Central memory CD4-positive, alpha-beta T cell (primary cell): ENCODE measurements at places on chromosomes 4 and X.

DNA sequence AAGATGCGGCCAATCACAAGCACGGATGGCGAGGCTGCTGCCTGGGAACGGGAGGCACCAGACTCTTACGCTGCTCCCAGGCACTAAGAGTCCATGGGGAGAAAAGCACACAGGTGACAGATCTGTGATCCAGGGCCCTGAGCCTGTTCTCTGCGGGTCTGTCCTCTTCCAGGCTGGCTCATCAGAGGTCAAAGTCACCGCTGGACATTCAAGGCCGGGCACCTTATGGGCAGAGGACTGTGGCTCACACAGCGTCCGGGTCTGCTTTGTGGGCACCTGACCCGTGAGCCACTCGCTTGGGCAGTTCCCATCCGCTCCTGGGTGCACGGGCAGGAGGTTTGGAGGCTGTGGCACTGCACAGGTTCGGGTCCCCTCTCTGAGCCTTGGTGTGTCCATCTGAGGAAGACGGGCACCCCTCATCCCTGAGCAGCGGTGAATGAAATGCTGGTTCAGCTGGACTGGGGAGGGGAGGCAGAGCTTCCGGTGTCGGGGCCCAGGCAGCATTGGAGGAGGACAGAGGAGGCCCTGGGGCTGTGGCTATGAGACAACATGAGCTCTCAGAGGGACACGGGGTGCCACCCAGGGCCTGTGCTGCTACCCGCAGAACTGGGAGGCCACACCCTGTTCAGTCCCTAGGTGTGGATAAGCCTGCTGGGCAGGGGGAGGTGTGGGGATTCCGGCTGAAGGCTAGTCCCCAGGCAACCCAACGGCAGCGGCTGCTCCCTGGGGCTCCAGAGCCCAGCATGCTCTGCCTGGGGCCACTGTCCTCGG lies 61.2 kb upstream of the AFAP1 start:
- no peak for DNase-seq

- no peak for DNase-seq
Measured at GRCh38 chr4:23232987-23233386, 540.2 kb downstream of the GBA3 start.

- DNase-seq, result no peak
Measured at GRCh38 chrX:7062903-7063302, 84.6 kb upstream of the STS start.

DNA sequence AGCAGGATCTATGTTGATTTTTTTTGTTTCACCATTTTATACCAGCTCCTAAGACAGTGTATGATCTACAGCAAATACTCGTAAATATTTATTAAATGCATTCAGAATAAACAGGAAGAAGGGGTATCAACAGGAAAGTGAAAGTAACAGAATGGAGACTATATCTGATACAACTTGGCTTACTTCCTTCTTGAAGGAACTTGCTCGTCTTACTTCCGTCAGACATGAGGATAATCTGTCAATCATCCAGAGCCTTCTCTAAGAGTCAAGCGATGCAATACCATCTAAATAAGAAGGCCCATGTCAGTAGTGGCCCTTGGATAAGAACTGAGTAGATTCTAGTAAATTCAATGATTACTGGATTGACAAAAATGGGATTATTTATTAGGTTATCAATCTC lies 84.2 kb downstream of the CAMK2D start:
- DNase-seq, result peak; percentile 25

DNA sequence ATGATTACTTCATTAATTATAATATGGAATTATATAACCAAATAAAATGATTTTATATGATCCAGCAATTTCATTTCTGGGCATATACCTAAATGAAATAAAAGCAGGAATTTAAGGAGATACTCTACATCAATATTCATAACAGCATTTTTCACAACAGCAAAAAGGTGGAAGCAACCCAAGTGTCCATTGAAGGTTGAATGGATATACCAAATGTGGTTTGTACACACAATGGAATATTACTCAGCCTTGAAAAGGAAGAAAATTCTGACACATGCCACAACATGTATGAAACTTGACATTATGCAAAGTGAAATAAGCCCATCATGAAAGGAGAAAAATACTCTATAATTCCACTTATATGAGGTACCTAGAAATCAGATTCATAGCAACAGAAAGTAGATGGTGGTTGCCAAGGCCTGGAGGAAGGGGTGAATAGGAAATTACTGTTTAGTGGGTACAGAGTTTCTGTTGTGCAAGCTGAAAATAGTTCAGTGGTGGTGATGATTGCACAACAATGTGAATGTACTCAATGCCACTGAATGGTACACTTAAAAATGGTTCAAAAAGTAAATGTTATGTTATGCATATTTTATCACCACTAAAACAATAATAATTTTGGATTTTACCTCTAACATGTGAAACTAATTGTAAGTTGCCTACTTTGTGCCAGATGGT lies 471.5 kb downstream of the SPRY1 start:
- no peak for DNase-seq

- no peak for DNase-seq
Measured at GRCh38 chrX:55524487-55524886, 34.8 kb upstream of the USP51 start.

DNA sequence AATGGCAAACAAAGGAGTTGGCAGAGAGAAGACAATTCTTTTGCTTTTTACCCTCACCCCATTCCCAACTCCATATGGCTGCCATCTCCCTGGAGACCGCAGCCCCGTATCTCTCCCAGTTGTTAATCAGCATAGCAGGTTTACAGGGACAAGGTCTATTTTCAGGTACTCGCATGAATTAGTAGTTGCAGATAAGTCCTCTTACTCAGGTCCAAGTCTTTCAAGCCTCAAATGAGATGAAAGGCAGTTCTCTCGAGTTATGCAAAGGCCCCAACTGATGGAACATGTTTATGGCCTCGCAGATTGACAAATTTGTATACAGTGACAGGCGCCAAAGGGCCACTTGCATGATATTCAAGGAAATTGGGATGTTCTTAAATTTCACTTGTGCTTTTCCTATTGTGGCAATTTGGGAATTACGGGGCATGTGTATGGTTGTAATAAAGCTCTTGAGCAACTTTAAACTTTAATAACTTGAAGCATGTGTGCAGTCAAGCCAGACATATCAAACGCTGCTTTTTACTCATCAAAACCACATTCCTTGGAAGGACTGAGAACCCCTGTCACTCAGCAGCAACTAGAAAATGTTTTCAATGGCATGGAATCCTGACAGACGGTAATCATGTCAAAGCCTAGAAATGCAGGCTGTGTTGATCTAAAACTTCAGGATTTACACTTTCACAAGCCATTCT lies 45.1 kb downstream of the KDR start:
- DNase-seq, result no peak

DNA sequence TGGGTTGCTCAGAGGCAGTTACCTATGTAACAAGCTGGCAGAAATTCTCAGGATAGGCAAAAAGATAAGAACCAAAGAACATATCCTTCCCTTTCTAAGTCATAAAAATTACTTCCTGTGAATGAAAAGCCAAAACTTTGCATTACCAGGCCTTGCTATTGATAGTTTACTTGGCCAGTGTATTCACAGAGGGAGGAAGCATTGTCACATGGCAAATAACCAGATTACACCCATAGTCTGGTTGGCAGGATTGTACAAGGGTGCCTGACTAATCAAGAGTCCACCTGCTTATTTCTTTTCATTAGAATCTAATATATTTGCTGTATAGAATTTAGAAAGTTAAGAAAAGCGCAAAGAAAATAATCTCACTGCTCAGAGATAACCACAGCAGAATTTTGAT lies 14.1 kb downstream of the XIAP start:
- no peak for DNase-seq

- peak; percentile 46 for DNase-seq
Measured at GRCh38 chrX:108025954-108026600, 18.8 kb upstream of the VSIG1 start.

- DNase-seq, result no peak
Measured at GRCh38 chr4:73692254-73692653, 48.1 kb upstream of the CXCL8 start.

GRCh38 chr4:147780137-147780777 lies 48.4 kb downstream of the ARHGAP10 start:
- DNase-seq, result no peak

GRCh38 chr4:169279108-169279507 lies 8.4 kb upstream of the SH3RF1 start:
- DNase-seq, result no peak

DNA sequence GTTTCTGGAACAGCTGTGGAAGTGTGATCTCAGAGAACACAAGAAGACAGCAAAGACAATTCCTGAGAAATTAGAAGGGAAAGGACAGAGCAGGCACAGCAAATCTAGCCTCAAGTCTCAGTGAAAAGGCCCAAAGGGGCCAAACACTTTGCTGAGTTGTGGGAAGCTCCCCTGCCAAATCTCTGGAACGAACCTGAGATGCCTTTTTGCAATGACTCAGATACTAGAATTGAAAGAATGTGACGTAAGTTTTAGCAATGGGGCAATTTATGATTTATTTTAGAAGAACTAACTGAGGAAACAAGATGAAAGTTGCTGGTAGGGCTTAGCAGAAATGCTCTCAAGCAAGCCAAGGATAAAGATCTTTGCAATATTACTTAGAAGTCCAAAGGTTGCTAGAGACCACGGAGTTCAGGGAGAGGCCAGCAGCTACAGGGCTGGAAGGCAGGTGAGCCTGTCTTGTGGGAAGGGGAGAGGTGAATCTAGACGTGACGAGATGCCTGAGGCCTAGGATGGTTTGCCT lies 92.8 kb downstream of the AMELX start:
- DNase-seq, result no peak

DNA sequence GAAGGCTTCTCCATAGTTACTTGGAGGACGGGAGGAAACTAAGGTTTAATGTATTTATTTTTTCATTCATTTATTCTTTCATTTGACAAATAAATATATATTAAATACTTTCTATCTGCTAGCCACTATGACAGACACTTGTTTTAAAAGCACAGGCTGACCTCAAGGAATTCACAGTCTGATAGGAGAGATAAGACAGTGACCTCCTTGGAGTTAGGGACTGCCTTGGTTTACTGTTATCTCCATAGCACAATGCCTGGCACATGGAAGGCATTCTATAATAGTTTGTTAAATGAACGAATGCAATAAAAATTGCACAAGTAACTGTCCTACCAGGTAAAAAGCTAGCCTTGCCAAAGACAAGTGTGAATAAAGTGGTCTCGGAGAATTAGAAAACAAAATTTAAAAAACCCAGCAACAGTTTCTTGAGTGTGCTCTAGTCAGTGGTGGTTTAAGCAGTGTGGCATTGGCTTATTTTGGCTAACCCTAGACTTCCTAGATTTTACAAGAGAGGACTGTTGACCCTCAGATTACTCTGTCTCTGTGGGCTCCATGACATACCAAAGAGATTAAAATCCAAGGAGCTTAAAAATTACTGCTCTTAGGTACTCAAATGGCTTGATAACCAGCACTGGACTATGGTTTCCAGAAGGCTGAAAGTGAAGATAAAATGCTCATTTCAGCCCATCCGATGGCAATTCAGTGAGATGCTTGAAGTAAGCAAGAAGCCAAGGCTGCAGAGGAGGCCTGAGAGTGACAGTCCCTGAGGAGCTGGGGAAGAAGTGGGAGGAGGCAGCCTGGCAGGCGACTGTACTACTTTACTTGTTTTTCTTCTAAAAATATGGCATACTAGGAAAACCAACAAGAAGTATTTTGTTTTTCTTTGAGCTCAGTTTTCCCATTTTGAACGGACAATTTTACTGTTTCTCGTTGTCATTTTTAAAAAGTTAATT lies 9.6 kb downstream of the AFP start:
- no peak for DNase-seq

DNA sequence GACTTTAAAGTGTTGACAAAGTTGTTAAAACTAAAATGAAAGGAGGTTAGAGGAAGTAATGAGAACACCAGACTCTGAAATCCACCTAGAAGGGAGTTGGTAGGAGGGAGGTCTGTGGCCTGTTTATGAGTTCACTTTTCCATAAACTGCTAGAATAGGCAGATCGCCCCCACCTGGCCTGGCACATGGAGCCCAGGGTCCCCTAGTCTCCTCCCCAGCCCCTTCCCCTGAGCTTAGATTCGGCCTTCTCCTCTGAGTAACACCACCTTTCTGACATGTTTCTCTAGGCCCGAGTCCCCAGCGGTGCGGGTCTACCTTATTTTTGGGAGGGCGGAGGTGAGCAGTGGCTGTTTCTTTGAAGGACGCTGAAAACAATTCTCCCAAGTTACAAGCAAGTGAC lies 54.5 kb upstream of the FAT1 start:
- no peak for DNase-seq

DNA sequence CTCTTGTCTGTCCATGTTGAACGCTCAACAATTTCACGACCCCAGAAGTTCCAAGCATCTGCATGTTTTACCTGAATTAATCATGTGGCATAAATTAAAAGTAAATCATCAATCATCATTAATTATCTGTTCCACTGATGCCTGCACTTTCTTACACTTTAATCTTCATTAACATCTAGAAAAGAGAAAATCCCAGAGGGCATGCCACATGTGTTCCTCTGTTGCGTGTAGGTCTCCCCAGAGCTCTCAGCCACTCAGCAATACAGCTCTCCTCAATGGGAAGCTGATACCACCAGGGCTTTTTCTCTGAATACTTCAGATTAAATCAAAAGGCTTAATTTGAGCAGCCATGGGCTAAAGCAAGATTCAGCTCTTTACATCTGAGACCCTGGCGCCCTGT lies 722.4 kb upstream of the TENM3 start:
- DNase-seq, result no peak

DNA sequence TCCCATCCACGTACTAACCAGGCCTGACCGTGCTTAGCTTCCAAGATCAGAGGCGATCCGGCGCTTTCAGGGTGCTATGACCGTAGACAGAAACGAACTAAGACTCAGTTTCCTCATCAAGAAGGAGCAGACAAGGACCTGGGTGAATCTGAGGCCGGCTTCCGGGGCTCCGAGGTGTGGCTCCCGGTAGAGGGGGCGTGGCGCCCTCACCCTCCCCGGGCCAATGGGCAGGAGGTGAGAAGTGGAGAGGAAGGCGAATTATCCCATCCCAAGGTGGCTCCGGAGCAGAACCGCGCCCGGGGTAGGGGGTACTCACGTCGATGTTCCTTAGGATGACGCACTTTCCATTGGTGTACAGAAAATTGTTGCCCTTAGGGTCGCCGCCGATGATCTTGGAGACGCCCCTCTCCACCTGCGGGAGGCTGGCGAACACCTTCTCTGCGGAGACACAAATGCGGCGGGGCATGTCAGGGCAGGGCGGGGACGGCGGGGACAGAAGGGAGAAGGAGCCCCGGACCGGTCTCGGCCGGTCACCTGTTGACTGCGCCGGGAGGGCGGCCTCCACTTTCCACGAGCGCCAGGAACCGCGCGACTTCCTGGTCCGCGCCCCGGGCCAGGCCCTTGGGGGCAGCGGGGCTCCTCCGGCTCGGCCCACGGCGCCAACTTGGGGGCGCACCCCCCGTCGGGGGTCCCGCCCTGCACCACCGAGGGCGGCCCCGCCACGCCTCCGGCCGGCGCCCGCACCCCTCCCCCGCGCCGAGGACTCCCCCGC lies 616 bp downstream of the WDR1 start:
- peak; percentile 78 for DNase-seq
